ENCODE measurements at places on chromosomes 5 and 9. TPM values are rescaled to one million over a fixed set of nuclear protein-coding genes. Genes with fewer than 3 reads are reported as not detected.

The HSDL2 gene
- total RNA-seq = 14.6 TPM

The GMCL2 gene
- total RNA-seq = not detected

The GLRX gene
- total RNA-seq = 112 TPM

The HDAC3 gene
- total RNA-seq = 45.4 TPM

The ZDHHC11B gene
- not detected for total RNA-seq

The ZNF366 gene
- not detected for total RNA-seq

The ARL14EPL gene
- total RNA-seq = not detected

The TAF11L5 gene
- total RNA-seq = not detected

The NR6A1 gene
- 0.15 TPM for total RNA-seq

The ITK gene
- not detected for total RNA-seq

The STPG3 gene
- total RNA-seq = not detected

The TICAM2 gene
- 4.5 TPM for total RNA-seq

The INSL4 gene
- not detected for total RNA-seq

The LCN9 gene
- total RNA-seq = not detected

The EQTN gene
- total RNA-seq = not detected

The RLN1 gene
- total RNA-seq = not detected

The DCAF12 gene
- total RNA-seq = 17.0 TPM

The FOXD4L3 gene
- not detected for total RNA-seq

The OR13C8 gene
- not detected for total RNA-seq

The FBXL17 gene
- 3.7 TPM for total RNA-seq

The CKS2 gene
- total RNA-seq = 387 TPM

The TAF11L4 gene
- not detected for total RNA-seq

The PCDHB3 gene
- total RNA-seq = 0.15 TPM

The PRSS3 gene
- total RNA-seq = 1.3 TPM

The TMEM174 gene
- not detected for total RNA-seq

The PCDHB14 gene
- total RNA-seq = not detected

The TMEM245 gene
- 19.0 TPM for total RNA-seq

The C7 gene
- 3.0 TPM for total RNA-seq

The SLC45A2 gene
- total RNA-seq = under 0.01 TPM

The PCYOX1L gene
- 11.7 TPM for total RNA-seq

The PBX3 gene
- total RNA-seq = 14.3 TPM

The ANKRD31 gene
- total RNA-seq = under 0.01 TPM

The GRM6 gene
- not detected for total RNA-seq

The SPAG8 gene
- total RNA-seq = 2.4 TPM

The SHISAL2B gene
- total RNA-seq = not detected

The IFT74 gene
- 13.4 TPM for total RNA-seq

The QRFP gene
- total RNA-seq = not detected

The PSAT1 gene
- 178 TPM for total RNA-seq

The NUTM2F gene
- not detected for total RNA-seq

The AFAP1L1 gene
- total RNA-seq = 11.8 TPM

The CSF1R gene
- total RNA-seq = not detected

The GLRA1 gene
- total RNA-seq = not detected

The IL5 gene
- total RNA-seq = not detected

The KIF24 gene
- 3.7 TPM for total RNA-seq

The PCDHGB5 gene
- 13.8 TPM for total RNA-seq

The IFNA2 gene
- not detected for total RNA-seq

The DNAH5 gene
- total RNA-seq = 0.67 TPM

The COL23A1 gene
- total RNA-seq = not detected

The PITX1 gene
- 2.9 TPM for total RNA-seq

The ORM1 gene
- not detected for total RNA-seq

The ZBED3 gene
- 1.5 TPM for total RNA-seq
